ENCODE measurements at places on chromosomes 2 and 18. TPM values are rescaled to one million over a fixed set of nuclear protein-coding genes. Genes with fewer than 3 reads are reported as not detected.
A peak's percentile ranks its signal among the peaks of the same experiment; 100 is the strongest.

DNA sequence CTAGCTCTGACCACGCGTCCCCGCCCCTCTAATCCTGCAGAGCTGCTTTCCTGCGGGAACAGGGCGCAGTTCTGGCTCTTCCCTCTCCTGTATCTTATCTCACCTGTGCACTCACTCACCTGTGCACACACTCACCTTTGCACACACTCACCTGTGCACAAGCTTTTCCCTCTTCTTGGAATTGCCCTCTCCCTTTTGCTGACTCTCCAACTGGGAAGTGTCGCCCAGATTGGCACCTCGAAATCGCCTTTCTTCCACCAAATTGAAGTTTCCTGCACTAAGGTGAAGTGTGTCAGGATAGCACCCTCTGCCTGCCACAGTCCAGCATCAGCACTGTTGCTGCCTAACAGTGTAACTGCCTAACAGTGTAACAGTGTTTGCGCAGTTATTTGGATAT, 566 bp upstream of the CMPK2 start:
- peak; percentile 54 for DNase-seq

DNA sequence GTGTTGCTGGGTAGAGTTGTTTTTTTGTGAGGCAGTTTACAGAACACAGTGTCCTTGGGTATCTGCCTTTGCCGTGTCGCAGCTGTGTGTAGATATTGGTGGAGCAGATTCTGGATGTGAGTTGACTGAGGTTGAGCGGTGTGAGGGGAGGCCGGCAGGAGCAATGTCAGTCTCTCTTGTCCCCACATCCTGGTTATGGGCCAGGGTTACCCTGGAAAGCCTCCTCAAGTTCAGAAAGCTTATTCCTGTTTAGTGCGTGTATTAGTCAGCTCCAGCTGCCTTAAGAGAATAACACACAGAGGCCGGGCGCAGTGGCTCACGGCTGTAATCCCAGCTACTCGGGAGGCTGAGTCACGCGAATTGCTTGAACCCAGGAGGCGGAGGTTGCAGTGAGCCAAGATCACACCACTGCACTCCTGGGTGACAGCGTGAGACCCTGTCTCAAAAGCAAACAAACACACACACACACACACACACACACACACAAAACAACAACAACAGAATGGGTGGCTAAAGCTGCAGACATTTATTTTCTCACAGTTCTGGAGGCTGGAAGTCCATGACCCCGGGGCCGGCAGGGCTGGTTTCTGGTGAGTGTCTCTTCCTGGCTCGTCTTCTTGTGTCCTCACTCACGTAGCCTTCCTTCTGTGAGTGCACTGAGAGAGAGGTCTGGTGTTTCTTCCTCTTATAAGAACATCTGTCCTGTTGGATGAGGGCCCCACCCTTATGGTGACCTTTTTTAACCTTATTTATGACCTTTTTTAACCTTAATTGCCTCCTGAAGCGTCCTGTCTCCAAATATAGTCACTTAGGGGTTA, 5.1 kb downstream of the NCK2 start:
- DNase-seq: peak; percentile 82

ALK gene
- not detected for total RNA-seq

BMP10 gene
- total RNA-seq: not detected

GRCh38 chr2:187581125-187581896, 27.1 kb upstream of the TFPI start:
- no peak for DNase-seq

Data from activated CD4-positive, alpha-beta memory T cell treated with anti-CD3 and anti-CD28 coated beads for 36 hours (primary cell).